Suprapubic skin (tissue), 4 donors: ENCODE measurements at places on chromosomes 4 and X. TPM values are rescaled to one million over a fixed set of nuclear protein-coding genes. Genes with fewer than 3 reads are reported as not detected.
A peak's percentile ranks its signal among the peaks of the same experiment; 100 is the strongest.

DNA sequence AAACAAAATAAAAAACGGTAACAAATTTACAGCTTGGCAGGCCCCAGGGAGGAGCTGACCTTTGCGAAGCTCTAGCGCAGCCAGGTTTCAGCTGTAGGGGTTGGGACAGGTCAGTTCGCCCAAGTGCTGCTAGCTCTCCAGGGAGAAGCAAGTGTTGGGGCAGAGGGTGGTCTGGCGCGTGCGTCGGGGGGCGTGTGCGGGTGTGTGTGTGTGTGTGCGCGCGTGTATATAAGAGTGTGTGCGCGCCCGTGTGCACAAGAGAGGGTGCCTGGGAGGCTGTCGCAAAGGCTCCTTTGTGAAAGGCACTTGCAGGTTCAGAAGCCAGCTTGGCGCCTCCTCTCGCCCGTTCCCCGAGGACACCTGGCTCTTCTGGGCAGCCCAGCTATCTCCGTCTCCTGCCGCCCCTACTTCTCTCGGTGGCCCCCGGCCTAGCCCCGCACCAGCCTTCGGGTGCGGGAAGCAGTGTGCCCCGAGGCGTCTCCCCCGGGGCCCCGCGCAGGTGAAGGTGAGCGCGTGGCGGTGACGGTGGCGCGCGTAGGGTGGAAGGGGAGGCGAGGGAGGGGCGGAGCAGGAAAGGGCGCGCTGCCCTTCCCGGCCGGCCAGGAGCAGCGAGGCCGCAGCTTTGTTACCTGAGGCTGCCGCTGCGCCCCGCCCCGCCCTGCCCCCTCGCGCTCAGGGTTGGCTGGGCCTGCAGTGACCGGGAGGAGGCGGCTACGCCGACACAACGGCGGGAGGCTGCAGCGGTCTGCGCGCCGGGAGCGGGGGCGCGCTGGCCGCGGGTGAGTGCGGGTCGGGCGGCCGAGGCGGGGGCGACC, at the start of gene FHDC1:
Gene FHDC1 (plus strand): TSS at position 693 of the 815 bp plus-strand sequence. CDS start 6,735 bp downstream, outside the sequence.
- DNase-seq, result peak; percentile 60
- H3K36me3 ChIP-seq, result no peaks in the 10 kb centered on the region
- peak within 1 kb of the TSS; percentile 82 for H3K4me3 ChIP-seq
- H3K27ac ChIP-seq, result peak within 1 kb of the TSS; percentile 74

DNA sequence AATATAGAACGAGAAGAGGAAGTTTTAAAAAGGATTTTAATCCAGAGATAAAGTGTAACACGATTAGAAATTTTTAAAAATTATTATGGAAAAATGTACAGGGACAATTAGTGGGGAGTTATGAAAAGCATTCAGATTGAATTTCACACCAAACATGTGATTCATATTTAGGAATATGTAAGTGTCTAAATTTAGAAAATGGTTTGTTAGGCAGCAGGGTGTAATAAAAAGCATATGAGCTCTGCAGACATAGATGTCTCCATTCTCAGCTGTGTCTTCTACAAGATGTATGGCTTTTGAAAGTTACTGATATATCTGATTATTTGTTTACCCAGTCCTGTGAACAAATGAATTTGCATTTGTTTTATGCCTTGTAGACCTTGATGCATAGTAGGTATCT, 638.9 kb upstream of the AGA start:
- H3K4me1 ChIP-seq, result no peaks in the 10 kb centered on the region
- no peak for DNase-seq
- no peaks in the 10 kb centered on the region for H3K27me3 ChIP-seq
- H3K36me3 ChIP-seq, result no peaks in the 10 kb centered on the region

DNA sequence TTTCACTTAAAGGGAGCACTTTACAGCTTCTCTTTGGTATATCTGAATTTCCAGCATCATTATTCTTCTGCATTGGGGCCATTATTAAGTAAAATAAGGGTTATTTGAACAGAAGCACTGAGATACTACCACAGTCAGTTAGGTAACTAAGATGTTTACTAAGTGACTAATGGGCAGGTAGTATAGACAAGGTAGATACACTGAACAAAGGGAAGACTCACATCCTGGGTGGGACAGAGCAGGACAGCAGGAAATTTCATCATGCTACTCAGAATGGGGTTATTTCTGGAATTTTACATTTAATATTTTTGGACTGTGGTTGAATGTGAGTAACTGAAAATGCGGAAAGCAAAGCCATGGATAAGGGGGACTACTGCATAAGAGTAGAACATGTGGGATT, 316.0 kb downstream of the CCSER1 start:
- no peak for DNase-seq
- no peaks in the 10 kb centered on the region for H3K27me3 ChIP-seq
- no peak overlapping the region for H3K4me3 ChIP-seq
- no peaks in the 10 kb centered on the region for H3K4me1 ChIP-seq

DNA sequence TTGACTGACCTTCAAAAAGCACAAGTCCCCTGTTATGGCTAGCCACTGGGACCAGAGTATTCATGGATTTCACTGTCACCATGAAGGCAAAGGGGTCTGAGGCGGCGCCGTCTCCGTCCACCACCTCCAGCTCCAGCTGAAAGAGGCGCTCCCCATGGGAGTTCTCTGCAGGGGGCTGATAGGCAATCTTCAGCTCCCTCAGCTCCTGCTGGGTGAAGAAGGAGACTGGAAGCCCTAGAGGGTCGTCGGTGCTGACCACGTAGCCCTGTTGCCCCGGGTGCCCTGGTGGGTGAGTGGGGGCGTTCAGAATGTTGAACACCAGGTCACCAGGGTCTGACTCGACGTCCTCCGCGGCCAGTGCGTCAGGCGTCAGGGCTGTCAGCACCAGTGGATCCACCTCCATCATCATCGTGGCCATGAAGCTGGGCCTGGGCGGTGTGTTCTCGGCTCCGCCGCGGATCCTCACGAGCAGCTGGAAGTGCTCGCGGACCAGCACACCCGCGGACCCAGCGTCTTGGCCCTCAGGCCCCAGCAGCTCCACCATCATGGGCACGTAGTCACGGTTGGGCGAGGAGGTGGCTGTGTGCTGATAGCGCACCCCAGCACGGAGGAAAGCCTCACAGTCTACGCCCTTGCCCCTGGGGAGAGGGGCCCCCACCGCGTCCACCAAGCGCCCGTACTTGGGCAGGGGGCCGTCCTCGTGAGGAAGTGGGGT, 987 bp downstream of the FREM3 start:
- no peaks in the 10 kb centered on the region for H3K36me3 ChIP-seq
- no peak overlapping the region for H3K27ac ChIP-seq
- DNase-seq, result no peak
- H3K4me3 ChIP-seq, result peak overlapping the region; percentile 37
- H3K4me1 ChIP-seq, result peaks cover 17% of the 10 kb centered on the region

DNA sequence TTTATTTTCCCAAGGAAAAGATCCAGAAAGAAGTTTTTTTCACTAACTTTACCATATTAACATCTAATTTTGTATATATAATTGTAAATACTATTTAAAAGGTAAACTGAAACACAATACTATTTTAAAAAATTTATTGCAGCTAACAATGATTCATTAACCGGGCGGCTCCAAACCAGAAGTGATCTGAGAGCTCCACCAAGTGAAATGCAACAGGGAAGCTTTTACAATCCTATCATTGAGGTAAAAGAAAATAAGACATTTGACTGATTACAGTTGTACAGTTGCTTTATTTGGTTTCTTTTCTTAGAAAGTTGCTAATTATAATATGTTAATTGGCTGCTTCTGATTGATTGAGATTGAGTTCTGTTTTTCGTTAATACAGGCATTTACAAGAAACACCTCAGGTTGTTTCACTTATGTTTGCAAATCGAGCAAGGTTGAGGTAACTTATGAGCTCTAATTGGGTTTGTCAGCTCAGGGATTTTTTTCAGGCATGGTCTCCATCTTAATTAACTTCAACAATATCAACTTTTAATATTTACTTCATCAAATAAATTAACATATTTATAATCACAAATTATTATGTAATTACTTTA, 220.2 kb upstream of the UGT8 start:
- H3K27ac ChIP-seq, result no peak overlapping the region
- H3K4me1 ChIP-seq, result no peaks in the 10 kb centered on the region
- H3K4me3 ChIP-seq, result no peak overlapping the region
- DNase-seq, result no peak
- H3K27me3 ChIP-seq, result no peaks in the 10 kb centered on the region

- H3K4me3 ChIP-seq, result no peak overlapping the region
- no peak overlapping the region for H3K27ac ChIP-seq
- no peak for DNase-seq
- no peaks in the 10 kb centered on the region for H3K4me1 ChIP-seq
- no peaks in the 10 kb centered on the region for H3K36me3 ChIP-seq
These were observed 8.8 kb downstream of the PPM1K start for GRCh38 chr4:88275516-88275915.

GRCh38 chr4:144582105-144582850, 63.7 kb upstream of the HHIP start:
- no peaks in the 10 kb centered on the region for H3K27me3 ChIP-seq
- H3K4me3 ChIP-seq, result no peak overlapping the region
- H3K27ac ChIP-seq, result no peak overlapping the region
- DNase-seq, result no peak
- no peaks in the 10 kb centered on the region for H3K4me1 ChIP-seq
- H3K36me3 ChIP-seq, result no peaks in the 10 kb centered on the region

DNA sequence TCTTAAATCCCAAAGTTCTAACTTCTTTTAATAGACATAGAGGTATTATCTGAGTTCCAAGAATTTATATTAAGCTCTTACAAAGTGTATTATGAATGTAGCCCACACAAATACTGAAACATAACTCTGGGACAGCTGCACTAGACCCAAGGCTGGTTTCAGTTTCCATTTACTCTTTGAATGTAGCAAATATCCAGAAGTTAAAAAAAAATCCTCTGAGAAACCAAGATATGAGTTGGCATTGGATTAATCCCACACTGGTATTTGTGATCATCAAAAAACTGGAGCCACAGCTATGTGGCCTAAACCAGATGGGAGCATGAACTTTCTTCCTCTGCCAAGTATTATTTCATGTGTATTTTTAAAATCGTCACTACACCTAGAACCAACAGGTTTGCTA, 23.6 kb upstream of the SMPX start:
- no peak overlapping the region for H3K27ac ChIP-seq
- no peak for DNase-seq
- no peak overlapping the region for H3K4me3 ChIP-seq

DNA sequence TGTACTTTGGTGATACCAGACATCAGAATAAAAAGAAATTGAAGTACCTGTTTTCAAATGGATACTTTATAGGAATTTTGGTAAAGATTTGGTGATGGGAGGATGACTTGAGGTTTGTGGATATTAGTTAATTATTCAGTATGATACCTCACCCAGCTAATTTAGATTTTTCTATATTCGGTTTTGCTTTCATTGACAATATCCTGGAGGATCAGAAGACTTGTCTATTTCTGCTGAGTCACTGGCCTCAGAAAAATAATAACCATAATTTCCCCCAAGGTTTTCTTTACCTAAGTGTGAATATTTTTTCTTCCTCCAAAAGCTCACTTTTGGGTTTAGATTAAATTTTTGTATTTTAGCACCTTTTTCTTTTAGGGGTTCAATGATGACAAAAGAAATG, 100.2 kb downstream of the EGF start:
- H3K4me1 ChIP-seq, result no peaks in the 10 kb centered on the region
- H3K36me3 ChIP-seq, result no peaks in the 10 kb centered on the region
- no peaks in the 10 kb centered on the region for H3K27me3 ChIP-seq
- H3K4me3 ChIP-seq, result no peak overlapping the region

The FAM9B gene
- not detected for total RNA-seq

The MAGEA3 gene
- total RNA-seq, result not detected
